ENCODE measurements at places on chromosomes 6 and 20.

GRCh38 chr6:33607784-33608161 is 13.3 kb upstream of the ITPR3 start:
- no peak overlapping the region for H3K4me3 ChIP-seq
- no peak overlapping the region for H3K27ac ChIP-seq
- H3K36me3 ChIP-seq: no peaks in the 10 kb centered on the region
- peaks cover 27% of the 10 kb centered on the region for H3K4me1 ChIP-seq
- no peak for DNase-seq

- H3K4me3 ChIP-seq: peak overlapping the region; percentile 50
- H3K27me3 ChIP-seq: peaks cover 10% of the 10 kb centered on the region
- peaks cover 4% of the 10 kb centered on the region for H3K36me3 ChIP-seq
These were observed 27.5 kb upstream of the AFDN start for GRCh38 chr6:167799033-167799821.

DNA sequence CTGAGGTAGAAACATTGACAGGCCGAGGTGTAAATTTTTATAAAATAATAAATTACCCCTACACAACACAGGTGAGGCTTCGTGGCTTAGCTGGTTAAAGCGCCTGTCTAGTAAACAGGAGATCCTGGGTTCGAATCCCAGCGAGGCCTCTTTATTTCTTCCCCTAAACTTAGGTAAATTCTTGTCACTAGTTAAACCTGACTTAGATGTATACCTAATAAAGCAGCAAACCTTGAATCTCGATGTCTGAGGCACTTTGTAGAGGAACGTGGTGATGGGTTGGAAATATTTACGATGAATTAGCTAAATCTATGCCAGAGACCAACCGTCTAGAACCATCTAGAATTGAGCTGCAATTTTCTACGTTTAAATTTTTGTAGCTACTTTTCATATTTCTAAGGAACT is 185.6 kb downstream of the OR2B2 start:
- H3K36me3 ChIP-seq: no peaks in the 10 kb centered on the region
- no peak overlapping the region for H3K27ac ChIP-seq
- no peaks in the 10 kb centered on the region for H3K4me1 ChIP-seq
- H3K27me3 ChIP-seq: peaks cover 35% of the 10 kb centered on the region
- H3K4me3 ChIP-seq: no peak overlapping the region
- DNase-seq: no peak

- H3K27me3 ChIP-seq: peaks cover 15% of the 10 kb centered on the region
- no peaks in the 10 kb centered on the region for H3K4me1 ChIP-seq
- no peaks in the 10 kb centered on the region for H3K36me3 ChIP-seq
- DNase-seq: no peak
- no peak overlapping the region for H3K27ac ChIP-seq
These were observed 13.1 kb upstream of the DCBLD1 start for GRCh38 chr6:117469356-117469755.

- H3K4me3 ChIP-seq: no peak overlapping the region
- H3K27me3 ChIP-seq: no peaks in the 10 kb centered on the region
- no peak for DNase-seq
- H3K4me1 ChIP-seq: no peaks in the 10 kb centered on the region
- H3K36me3 ChIP-seq: peaks cover 7% of the 10 kb centered on the region
- no peak overlapping the region for H3K27ac ChIP-seq
These were observed 100.9 kb upstream of the SIM1 start for GRCh38 chr6:100565439-100566104.

DNA sequence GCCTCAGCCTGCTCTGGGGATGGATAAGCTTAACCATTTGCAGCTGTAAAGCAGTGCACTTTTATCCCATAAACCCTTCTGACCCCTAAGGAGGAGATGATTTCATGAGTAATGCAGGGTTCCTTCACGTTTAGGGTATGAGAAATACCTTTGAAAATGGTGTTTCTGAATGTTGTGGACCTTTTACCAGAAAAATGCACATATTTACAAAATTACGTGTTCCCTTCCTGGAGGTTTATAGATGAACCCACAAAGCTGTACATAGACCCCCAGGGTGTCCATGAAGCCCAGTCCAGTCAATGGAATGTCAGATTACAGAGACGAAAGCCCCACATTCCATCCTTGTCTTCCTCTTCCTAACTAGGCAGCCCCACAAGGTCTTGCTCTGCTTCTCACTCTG is 78.6 kb upstream of the INSM1 start:
- no peaks in the 10 kb centered on the region for H3K4me1 ChIP-seq
- no peak overlapping the region for H3K4me3 ChIP-seq
- H3K27ac ChIP-seq: no peak overlapping the region
- no peak for DNase-seq
- H3K36me3 ChIP-seq: no peaks in the 10 kb centered on the region
